ENCODE measurements at places on chromosomes 4 and X. TPM values are rescaled to one million over a fixed set of nuclear protein-coding genes. Genes with fewer than 3 reads are reported as not detected.
A peak's percentile ranks its signal among the peaks of the same experiment; 100 is the strongest.

DNA sequence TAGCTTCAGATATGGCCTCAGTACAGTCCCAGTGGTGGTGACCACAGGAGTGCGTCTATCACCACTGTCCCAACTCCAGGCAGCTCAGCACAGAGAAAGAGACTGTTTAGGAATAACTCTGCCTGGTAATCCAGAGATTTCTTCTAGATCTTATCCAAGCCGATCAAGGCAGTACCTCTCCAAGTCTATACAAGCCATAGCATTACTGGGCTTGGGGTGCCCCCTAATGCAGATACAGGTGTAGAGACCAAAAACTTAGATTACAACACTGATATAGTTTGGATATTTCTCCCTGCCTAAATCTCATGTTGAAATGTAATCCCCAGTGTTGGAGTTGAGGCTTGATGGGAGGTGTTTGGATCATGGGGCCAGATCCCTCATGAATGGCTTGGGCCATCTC, 100.9 kb downstream of the PTCHD1 start:
- no peak for DNase-seq

The RAB33A gene
- not detected for total RNA-seq

GRCh38 chr4:3524920-3525319, 7.3 kb downstream of the LRPAP1 start:
- DNase-seq, result no peak

GRCh38 chr4:7725951-7726350, 213.7 kb downstream of the AFAP1 start:
- DNase-seq, result no peak

DNA sequence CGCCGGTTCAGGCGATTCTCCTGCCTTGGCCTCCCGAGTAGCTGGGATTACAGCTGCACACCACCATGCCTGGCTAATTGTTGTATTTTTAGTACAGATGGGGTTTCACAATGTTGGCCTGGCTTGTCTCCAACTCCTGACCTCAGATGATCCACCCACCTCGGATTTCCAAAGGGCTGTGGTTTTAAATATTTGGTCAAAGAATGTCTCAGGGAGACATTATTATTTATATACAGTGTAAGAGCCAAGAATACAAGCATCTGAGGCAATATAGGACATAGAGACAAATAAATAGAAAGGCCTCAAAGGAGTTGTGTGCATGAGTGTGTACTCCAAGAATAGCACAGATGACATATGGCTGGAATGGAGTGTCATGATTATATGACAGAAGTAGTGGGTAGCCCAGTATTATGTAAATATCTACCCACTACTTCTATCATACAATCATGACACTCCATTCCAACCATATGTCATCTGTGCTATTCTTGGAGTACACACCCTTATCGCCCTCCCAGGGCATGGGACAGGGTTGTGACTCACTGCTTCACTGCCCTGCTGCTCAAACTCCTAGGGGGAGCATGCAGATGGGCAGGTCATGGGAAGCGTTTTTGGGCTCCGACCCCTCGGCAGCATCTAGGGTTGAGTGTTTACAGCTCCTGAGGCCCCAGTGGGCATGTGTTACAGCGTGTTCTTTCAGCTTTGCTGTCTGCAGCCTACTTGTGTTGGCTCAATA, 1649.8 kb upstream of the PCDH10 start:
- peak; percentile 12 for DNase-seq

The PCDH18 gene
- 0.46 TPM for total RNA-seq

The FDCSP gene
- not detected for total RNA-seq

DNA sequence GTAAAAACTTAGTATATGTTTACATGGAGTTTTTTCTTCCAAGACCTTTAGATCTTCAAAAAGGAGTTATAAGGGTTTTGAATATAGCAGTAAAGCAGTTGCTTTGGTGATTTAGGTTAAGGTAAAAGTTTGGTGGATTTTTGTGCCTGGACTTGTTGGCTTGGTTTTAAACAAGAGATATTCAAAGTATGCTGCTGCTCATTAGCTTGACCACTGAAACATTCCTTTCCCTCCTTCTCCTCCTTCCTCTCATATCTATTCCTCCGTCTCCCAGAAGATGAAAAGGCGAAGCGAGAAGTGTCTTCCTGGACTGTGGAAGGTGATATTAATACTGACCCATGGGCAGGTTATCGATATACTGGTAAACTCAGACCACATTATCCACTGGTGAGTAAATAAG, 38.4 kb downstream of the METAP1 start:
- no peak for DNase-seq

DNA sequence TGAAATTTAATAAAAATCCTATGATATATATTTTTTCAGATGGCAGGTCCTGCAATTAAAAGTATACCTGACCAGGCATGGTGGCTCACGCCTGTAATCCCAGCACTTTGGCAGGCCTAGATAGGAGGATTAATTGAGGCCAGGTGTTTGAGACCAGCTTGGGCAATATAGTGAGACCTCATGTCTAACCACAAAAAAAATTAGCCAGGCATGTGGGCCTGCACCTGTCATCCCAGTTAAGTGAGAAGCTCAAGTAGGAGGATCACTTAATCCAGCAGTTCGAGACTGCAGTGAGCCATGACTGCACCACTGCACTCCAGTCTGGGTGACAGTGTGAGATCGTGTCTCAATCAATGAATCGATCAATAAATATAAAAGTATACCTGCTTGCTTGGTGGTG, 2.5 kb downstream of the OCIAD2 start:
- DNase-seq, result no peak

DNA sequence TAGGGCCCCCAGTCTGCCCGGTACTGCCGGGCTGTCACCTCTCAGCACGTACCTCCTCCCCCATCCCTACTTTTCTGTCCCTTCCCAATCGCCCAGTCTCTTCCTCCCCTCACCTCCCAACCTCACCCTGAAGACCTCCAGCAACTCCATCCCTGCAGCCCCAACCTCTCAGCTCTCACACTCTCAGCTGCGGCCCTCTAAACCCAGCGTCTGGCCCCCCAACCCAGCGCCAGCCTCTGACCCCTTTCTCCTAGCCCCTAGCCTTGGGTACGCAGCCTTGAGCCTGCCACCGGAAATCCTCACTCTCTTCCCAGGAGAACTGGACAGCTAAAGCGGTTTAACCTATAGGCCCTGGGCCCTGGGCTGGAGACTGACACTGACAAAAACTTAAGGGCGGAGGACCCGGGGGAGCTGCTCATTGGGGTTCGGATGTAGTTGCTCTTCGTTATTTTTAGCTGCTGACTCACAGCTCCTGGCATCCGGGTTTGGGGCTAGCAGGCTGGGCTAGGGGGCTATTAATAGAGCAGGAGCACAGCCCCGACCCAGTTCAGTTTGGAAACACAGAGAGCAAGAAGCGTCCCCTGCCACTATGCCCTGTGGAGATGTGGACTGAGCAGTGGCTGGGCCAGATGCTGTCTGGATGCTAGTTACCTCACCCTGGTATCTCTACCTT, 9.6 kb upstream of the DLG3 start:
- DNase-seq, result no peak

The CYLC1 gene
- total RNA-seq, result not detected

DNA sequence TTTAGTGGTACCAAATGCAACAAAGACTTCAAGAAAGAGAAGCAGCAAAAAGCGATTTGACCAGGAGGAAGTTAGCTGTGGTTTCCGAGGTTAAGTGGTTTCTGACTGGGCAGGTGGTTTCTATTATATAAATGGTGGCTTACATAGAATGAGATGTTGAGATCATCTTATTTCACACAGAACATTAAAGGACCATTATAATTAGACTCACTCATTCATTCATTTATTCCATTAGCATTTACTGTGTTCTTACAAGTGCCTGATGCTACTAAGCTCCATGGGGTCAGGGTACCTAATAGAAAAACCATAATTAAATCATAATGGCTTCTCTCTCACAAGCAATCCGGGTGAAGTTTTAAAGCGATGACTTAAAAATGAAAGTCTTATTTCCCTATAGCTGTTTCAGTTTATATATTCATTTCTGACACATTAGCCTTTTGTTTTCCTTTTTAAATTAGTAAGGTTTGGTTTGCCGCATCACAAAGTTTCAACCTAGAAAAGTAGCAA, 10.6 kb downstream of the TSPAN6 start:
- no peak for DNase-seq

- DNase-seq, result no peak
Observed at GRCh38 chr4:17814140-17814539, 3.4 kb downstream of the NCAPG start.

- DNase-seq, result no peak
Observed at GRCh38 chr4:110633358-110634341, 10.8 kb upstream of the PITX2 start.

DNA sequence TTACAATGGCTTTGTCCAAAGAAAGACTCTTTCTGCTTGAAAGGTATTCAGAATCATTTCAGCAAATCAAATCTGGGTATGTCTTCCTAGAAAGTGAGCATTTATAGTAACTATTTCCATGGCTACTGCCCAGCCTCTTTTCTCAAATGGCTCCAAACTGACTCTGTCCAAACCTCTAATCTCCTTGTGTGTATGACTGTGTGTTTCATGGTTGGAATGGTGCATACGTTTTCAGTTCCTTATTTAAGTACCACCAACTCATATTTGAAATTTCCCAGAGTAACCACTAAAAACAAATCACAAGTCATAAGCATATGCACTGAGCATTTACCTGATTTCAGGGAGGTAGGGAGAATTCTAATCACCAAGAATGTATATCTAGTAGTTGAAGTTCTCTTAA, 106.0 kb downstream of the TMEM144 start:
- no peak for DNase-seq

DNA sequence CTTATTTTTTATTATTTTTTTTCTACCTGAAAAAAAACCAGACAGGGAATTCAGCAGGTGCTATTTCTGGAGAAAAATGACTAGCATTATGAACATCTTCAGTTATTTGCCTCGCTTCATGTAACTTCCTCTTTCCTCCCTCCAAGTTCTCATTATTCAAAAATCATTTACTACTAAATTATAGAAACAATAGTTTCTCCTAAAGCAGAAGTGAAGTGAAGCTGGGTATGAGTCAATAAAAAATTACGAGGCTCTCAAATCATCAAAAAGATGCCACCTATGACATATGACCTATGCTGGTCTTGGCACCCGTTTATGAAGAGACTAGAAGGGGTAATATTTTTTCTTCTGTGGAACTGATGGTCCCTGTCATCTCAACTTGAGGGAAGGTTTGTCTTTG, 145.0 kb upstream of the AADAT start:
- no peak for DNase-seq

The MND1 gene
- total RNA-seq, result 33.6 TPM

GRCh38 chr4:29970626-29971025, 749.5 kb upstream of the PCDH7 start:
- DNase-seq, result peak; percentile 1

DNA sequence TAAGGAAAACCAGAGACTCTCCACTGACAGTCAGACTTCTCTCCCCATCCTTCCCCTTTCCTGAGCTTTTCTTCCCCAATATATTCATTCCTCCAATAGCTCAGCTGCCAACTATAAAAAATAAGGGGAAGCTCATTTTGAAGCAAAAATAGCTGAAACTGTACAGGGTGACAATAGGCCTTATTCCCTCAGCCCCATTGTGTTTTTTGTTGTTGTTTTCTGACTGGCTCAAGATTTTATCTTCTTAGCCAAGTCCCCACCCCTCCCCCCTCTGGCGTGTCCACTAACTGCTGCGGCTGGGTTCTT, 26.2 kb downstream of the PRPS1 start:
- DNase-seq, result no peak

- DNase-seq, result no peak
Observed at GRCh38 chr4:5755161-5755560, 44.2 kb downstream of the EVC start.

GRCh38 chrX:110156167-110156754, 153.3 kb downstream of the TMEM164 start:
- DNase-seq, result no peak

GRCh38 chrX:103586314-103586646, 965 bp downstream of the TCEAL4 start:
- no peak for DNase-seq

GRCh38 chrX:47574076-47574546, 8.1 kb upstream of the TIMP1 start:
- DNase-seq, result no peak

The SSX4B gene
- total RNA-seq, result not detected

- DNase-seq, result no peak
Observed at GRCh38 chr4:16255730-16256129, 29.5 kb upstream of the TAPT1 start.

DNA sequence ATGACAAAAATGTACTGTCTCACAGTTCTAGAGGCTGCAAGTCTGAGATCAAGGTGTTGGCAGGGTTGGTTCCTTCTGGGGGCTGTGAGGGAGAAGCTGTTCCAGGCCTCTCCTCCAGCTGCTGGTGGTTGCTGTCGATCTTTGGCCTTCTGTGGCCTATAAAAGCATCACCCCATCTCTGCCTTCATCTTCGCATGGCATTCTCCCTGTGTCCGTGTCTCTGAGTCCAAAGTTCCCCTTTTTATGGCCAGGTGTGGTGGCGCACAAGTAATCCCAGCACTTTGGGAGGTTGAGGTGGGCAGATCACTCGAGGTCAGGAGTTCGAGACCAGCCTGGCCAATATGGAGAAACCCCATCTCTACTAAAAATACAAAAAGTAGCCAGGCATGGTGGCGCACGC, 31.5 kb upstream of the ARAF start:
- no peak for DNase-seq

DNA sequence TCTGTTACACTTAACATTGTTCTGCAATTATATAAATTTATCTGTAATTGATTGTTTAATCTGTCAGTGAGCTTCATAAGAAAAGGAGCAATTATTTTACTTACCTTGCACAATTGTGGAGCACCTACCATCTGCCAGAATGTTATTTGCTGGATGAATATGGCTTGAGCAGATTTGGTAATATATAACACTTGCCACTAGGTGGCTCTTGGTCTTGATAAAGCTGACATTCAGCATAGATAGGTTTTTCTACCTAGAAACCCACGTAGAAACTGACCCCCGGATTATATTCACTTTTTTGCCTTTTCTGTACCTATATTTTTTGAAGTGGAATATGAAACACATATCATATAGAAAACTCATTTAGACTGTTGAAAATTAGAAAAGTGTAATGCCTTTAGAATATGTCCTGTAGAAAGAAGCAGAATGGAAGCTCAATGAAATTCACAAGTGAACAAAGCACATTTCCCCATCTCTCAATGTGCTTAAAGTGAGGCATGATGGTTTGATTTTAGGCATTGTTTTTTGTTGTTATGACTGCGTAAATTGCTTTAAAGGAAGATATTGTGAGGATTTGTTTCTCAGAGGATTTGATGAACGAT, 9.5 kb downstream of the RBPJ start:
- DNase-seq, result peak; percentile 44

The PDCL2 gene
- total RNA-seq, result not detected

The ADH1A gene
- total RNA-seq, result not detected

- DNase-seq, result no peak
Observed at GRCh38 chrX:143945171-143945570, 61.3 kb downstream of the UBE2NL start.

The CXCL8 gene
- 1,559 TPM for total RNA-seq

DNA sequence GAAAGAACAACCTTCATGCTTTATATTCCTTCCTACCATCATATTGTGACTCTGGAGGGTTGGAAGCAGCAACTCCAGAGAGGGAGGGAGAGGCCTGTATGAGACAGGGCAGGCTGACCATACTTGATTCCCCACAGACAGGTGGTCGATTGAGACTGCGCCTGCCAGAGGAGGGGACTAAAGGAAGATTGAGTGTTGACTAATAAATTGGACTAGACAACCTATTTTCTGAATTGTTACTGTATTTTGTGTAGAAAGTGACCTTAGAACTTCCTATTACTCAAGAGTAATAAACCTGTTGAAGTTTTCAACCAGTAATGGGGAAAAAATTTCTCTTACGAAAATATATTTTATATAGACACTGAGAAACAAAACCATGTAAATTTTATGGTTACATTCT, 301.5 kb downstream of the INPP4B start:
- DNase-seq, result no peak

GRCh38 chrX:110412971-110413726, 54.5 kb downstream of the RTL9 start:
- peak; percentile 70 for DNase-seq

GRCh38 chr4:75786938-75787337, 62.6 kb downstream of the USO1 start:
- no peak for DNase-seq
